ENCODE measurements at places on chromosomes 4 and X.

DNA sequence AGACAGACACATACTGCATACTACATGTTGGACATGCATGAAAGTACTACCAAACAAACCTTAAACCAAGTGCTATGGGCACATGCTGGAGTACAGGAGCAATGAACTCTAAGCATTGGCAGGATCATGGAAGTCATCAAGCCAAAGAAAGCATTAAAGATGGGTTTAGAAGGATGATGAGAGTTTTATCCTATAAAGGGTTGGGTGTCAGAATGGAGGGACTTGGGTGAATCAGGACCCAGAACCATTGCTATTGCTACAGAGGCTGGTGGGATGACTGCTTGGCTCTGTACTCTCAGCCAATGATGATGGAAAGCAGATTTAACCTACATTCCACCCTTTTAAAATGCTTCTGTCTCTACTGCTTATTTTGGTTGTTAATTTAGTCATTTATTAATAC, 233.9 kb upstream of the EDA2R start:
- no peak for DNase-seq

DNA sequence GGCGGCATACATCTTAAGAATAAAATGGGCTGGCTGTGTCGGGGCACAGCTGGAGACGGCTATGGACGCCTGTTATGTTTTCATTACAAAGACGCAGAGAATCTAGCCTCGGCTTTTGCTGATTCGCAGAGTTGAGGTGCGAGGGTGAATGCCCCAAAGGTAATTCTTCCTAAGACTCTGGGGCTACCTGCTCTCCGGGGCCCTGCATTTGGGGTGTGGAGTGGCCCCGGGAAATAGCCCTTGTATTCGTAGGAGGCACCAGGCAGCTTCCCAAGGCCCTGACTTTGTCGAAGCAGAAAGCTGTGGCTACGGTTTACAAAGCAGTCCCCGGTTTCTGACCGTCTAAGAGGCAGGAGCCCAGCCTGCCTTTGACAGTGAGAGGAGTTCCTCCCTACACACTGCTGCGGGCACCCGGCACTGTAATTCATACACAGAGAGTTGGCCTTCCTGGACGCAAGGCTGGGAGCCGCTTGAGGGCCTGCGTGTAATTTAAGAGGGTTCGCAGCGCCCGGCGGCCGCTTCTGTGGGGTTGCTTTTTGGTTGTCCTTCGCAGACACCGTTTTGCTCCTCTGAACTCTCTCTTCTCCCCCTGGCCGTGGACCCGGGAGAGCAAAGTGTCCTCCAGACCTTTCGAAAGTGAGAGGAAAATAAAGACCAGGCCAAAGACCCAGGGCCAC, 1.9 kb downstream of the SHOX start:
- no peak for DNase-seq

DNA sequence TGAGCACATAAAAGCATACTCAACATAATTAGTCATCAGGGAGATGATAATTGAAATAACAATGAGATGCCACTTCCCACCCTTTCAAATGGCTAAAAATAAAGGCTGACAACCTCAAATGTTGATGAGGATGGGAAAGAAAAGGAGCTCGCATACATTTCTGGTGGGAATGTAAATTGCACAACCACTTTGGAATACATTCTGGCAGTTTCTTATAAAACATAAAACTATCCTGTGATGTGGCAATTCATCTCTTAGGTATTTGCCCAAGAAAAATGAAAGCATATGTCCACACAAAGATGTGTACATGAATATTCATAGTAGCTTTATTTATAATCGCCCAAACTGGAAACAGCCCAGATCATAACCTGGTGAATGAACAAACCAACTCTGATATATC, 687 bp upstream of the ZNF275 start:
- peak; percentile 63 for DNase-seq

GRCh38 chr4:54773022-54773421, 115.3 kb downstream of the KIT start:
- no peak for DNase-seq

- DNase-seq, result no peak
Observed at GRCh38 chrX:75229774-75230173, 44.1 kb upstream of the UPRT start.

- no peak for DNase-seq
Observed at GRCh38 chr4:37595875-37596680, 90.1 kb downstream of the RELL1 start.

GRCh38 chr4:62162606-62163005, 962.5 kb downstream of the ADGRL3 start:
- no peak for DNase-seq

DNA sequence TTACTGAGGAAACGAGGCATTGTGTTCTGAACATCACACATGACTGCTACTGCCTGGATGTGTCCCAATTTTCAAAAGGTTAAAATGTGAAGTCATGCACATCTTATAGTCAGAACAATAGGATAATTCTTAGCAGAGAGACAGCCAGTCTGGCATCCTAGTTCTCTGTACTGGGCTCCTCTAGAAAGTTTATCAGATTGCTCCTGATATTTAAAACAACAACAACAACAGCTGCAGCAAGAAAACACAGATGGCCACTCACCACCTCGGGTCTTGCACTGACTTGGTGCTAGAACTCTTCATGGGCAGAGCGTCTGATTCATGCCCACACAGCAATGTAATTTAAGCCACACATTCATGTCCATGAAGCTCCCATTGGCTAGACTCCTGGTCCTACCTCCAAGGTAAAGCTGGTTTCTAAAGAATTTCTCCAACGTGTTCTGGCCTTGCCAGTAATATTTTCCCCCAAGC, 33.3 kb upstream of the SLC2A9 start:
- no peak for DNase-seq

GRCh38 chr4:38818441-38818976, 13.9 kb upstream of the TLR1 start:
- no peak for DNase-seq

GRCh38 chr4:25779021-25779420, 83.8 kb downstream of the SEL1L3 start:
- DNase-seq, result peak; percentile 73

- no peak for DNase-seq
Observed at GRCh38 chr4:12140864-12141263, 712.2 kb upstream of the HS3ST1 start.

DNA sequence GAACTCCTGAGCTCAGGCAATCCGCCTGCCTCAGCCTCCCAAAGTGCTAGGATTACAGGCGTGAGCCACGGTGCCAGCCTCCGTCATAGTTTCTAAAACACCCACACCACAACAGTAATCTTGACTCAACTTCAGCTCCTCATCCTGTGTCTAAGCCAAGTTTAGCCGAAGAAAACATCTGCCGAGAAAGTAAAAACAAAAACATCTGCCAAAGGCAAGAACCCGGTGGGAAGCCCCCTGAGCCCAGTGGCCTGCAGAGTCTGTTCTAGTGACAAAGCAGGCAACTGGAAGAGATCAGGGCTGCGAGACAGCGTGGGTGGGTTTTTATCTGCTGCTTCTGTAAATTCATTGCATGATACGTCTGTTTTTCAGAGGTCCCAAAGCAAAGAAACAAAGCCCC, 26.6 kb upstream of the CD99 start:
- DNase-seq, result peak; percentile 69

GRCh38 chr4:2817701-2818350, 24.9 kb downstream of the SH3BP2 start:
- DNase-seq, result no peak

- no peak for DNase-seq
Observed at GRCh38 chrX:139495324-139495723, 35.2 kb upstream of the F9 start.

DNA sequence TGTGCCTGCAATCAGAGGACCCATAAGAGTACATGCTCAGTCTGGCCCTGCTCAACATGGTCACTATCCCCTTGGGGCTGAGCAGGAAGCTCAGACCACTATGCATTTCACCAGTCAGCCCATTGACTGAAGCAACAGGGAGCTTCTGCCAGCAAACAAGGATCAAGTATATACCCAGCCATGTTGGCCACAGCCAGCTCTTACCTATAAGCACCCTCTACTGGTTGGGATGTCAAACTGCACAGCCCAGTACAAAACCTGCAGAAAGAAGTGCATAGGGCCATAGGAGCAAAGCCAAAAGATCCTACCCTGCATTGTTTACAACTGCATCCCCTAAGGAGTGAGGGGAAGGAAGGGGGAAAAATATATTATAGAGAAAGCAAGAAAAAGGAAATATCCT, 214.4 kb upstream of the CPEB2 start:
- peak; percentile 51 for DNase-seq

- peak; percentile 83 for DNase-seq
Observed at GRCh38 chr4:3207531-3208037, 41.4 kb upstream of the MSANTD1 start.

GRCh38 chrX:15973946-15974345, 119.3 kb upstream of the AP1S2 start:
- no peak for DNase-seq

Data from iris pigment epithelial cell (primary cell).